ENCODE measurements at places on chromosomes 5 and 9.

DNA sequence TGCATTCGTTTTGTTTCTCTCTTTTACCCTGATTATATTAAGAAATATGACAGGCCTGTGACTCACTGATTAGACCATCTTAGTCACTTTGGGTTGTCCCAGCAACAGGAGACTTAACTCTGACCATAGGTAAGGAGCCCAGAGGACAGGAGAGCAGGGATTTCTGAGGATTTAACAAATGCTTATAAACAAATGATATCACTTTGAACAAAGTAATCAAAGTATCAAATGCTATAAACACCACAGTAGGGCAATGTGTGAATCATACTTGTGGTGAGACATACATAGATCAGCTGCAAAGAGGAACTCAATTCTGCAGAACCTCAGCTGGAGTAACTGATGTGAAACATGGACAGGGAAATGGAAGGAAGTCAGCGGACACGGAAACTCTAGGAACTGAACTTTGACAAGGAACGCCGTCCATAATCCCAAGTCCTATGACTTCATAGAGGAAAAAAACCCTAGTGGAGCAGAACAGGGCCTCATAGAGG is 190.6 kb upstream of the MSX2 start:
- no peaks in the 10 kb centered on the region for H3K36me3 ChIP-seq
- no peak for DNase-seq
- H3K4me1 ChIP-seq = peaks cover 18% of the 10 kb centered on the region
- H3K4me3 ChIP-seq = no peak overlapping the region

- H3K27ac ChIP-seq = no peak overlapping the region
- DNase-seq = no peak
- H3K27me3 ChIP-seq = no peaks in the 10 kb centered on the region
- H3K36me3 ChIP-seq = no peaks in the 10 kb centered on the region
- no peaks in the 10 kb centered on the region for H3K4me1 ChIP-seq
These were observed 420.9 kb upstream of the SGCD start for GRCh38 chr5:155906046-155906445.

GRCh38 chr5:139273322-139273571 is 20.3 kb upstream of the MATR3 start:
- peak overlapping the region; percentile 11 for H3K4me3 ChIP-seq
- H3K27me3 ChIP-seq = no peaks in the 10 kb centered on the region
- peaks cover 4% of the 10 kb centered on the region for H3K36me3 ChIP-seq
- peaks cover 31% of the 10 kb centered on the region for H3K4me1 ChIP-seq

GRCh38 chr5:148619484-148619883 is 34.8 kb downstream of the HTR4 start:
- H3K27me3 ChIP-seq = no peaks in the 10 kb centered on the region
- H3K36me3 ChIP-seq = no peaks in the 10 kb centered on the region
- DNase-seq = no peak
- no peak overlapping the region for H3K4me3 ChIP-seq

Measured in upper lobe of left lung (tissue), 6 donors.